Stimulated activated naive CD8-positive, alpha-beta T cell treated with anti-CD3 and anti-CD28 coated beads, Interleukin-15, Interleukin-2, amounts not matched to agents 100 U/mL and 50 U/mL, for 24 hours (primary cell): ENCODE measurements at places on chromosomes 7 and 10.

- no peak for DNase-seq
Measured at GRCh38 chr10:26300001-26300400, 83.4 kb downstream of the GAD2 start.

- peak; percentile 19 for DNase-seq
Measured at GRCh38 chr7:48154792-48155413, 16.4 kb upstream of the ABCA13 start.

GRCh38 chr7:150357270-150357669 is 11.4 kb upstream of the REPIN1 start:
- peak; percentile 72 for DNase-seq

DNA sequence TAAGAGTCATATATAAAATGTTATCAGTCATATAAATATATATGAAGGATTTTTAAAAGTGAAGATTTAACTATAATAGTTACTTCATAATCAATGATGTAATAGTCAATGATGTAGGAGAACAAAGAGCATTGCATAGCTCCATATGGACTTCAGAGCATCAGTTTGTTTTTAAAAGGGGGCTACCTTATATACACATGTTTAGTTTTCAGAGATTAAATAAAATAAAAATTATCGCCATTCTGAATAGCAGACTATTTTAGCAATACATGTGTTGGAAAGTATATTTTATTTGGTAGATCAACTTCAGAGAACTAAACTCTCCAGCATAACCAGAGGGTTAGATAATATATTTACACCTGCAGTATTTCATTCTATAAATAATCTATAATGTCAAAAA is 29.1 kb upstream of the EPC1 start:
- DNase-seq = no peak

DNA sequence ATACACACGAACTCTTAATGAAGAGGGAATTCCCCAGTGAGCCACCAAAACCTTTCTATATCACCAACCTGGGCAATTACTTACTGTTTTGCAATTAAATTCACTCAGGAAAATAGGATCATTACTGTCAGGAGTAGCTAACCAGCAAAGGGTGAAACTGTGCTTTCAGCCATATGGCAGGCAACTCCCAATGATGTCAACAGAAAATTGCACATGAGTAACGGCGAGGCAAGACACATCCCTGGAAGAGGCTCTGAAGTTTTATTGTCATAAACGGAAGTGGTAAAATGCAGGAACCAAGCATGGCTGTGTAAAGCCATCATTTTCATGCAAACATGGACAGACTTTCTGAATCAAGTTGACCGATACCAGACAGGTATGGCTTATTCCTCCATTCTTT is 548.9 kb upstream of the AUTS2 start:
- DNase-seq = no peak

DNA sequence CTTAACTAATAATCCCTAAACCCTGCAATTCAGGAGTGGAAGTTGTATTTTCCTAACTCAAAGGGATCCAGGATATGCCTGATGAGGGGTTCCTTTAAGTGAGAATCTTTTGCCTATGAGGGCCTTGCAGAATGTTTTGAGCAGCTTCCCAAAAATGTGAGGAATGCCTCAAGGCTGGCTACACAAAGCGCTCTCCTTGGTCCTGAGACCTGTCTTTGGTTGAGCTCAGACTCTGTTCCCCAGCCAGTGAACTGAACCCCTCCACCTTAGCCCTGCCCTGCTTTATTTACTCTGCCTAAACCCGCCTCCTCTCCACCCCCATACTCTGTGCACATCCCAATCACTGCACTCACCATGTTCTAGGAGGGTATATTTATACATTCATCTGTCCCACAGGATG is 108.6 kb downstream of the NRCAM start:
- no peak for DNase-seq

- no peak for DNase-seq
Measured at GRCh38 chr7:2014391-2015241, 218.1 kb downstream of the MAD1L1 start.

- DNase-seq = peak; percentile 20
Measured at GRCh38 chr7:152760854-152761748, 1.5 kb downstream of the ACTR3B start.
